Omental fat pad (tissue), 4 donors: ENCODE measurements at places on chromosomes 5 and 9.

GRCh38 chr5:151427258-151427657 is 20.1 kb upstream of the SLC36A1 start:
- no peak for DNase-seq

DNA sequence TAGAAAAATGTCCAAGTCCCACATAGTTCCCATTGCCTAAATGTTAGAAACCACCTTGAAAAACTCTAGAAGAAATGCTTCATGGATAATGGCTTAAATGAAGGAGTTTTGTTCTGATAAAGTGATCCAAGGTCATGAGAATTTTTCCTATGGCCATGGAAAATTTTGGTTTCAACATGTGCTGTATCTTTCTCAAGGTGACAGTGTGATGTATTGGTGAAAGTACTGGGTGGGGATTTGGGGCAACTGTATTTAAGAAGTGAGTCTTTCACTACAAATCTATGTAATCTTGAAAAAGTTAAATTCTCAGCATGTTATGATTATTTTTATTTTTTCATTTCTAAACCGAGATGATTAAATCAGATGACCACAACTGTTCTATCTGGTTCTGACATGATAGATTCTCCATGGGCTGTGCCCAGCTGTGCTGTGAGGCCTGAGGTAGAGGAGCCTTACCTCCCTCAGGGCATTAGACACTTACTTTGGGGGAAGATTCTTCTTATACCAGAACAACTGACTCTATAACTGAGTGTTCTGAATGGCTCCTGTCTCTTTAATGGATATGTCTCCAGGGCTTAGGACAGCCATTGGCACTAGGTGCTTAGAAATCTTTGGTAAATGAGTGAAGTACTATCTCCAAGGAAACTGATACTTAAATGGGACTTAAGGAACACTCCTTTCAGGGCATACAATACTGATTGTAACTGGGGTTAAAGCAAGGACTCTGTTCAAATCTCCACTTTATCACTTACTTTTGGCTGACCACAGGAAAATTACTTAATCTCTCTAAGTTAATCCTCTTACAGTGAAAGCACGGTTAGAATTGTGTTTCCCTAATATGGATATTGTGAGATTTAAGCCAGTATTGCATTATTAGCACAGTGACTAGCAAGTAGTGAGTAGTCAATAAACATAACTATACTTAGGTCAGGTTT is 397.4 kb upstream of the MEF2C start:
- DNase-seq, result no peak

DNA sequence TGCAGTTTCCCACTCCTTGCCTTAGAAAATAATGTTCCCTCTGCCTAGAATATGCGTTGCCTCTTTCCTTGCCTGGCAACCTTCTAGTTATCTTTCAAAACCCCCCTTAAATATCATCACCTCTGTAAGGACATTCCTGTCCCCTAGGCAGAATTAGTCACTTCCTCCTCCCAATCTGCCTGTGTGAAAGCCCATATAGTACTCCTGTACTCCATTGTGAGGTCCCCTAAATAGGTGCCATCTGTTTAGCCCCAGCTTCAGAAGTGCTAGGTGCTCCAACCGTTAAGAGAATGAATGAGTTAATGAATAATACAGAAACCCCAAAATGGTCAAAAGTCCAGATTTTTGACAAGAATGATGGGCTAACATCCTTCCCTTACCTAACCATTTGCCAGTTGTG is 181.4 kb downstream of the GDNF start:
- no peak for DNase-seq

GRCh38 chr9:123431581-123431980 is 75.6 kb downstream of the CRB2 start:
- no peak for DNase-seq

GRCh38 chr5:62900976-62901375 is 322.4 kb downstream of the LRRC70 start:
- DNase-seq, result no peak

DNA sequence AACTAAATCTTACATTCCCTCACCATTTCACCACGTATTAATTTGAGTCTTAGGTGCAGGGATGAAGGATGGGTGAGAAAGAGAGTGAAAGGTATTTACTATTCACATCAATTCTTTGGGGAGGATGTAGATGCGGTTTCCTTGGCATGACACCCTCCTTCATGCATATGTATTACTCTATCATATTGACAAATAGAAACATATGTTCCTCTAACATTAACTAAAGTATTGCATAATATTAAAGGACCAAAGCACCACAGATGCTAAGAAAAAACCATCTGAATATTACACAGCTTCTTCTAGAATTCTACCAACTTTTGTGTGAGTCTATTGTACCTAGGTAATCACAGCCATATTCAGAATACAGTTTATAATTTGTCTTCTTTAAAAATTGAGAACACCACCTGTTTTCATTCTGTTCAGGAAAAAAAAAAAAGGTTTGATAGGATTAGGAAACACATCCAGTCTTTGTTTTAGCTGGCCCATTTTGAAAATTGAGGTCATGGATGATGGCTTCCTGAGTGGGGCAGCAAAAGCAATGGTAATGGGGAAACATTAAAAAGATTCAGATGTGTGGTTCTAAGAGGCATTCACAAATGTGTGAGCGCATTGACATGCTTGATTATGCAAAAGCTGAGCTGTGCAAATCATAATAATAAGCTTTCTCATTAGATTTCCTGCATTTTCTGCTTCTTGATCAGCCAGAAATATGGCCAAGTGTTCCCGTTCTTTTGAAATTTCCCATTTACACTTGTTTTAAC is 1011.5 kb upstream of the NUDT12 start:
- no peak for DNase-seq

- no peak for DNase-seq
Measured at GRCh38 chr9:89395931-89396710, 77.8 kb downstream of the SECISBP2 start.
